ENCODE measurements at places on chromosomes 4 and X.

DNA sequence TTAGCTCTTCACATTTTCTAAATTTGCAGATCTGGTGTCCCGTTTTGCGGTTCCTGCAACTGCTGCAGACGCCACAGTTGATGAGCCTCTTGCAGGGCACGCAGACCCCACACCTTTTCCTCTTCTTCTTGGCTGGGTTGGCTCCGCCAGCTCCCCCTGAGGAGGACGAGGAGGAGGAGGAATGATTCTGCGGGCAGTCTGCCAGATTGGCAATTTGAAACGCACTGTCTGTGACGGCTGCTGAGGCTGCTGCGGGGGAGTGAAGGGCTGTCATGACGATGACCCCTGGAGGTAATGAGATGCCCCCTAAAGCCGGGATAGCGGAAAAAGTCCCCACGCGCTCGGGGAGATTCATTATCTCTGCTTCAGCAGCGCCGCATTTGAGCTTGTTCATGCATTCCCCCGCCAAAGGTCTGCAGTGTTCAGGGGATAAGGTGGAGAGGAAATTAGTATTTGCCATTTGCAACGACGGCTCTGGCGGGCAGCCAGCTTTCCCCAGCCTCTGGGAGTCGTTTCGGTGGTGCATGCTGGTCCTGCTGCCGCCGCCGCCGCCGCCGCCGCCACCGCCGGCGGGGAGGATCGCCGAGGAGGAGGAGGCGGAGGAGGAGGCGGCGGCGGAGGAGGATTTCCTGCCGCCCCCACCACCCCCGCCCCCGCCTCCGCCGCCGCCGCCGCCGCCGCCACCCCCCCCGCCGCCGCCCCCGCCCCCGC is 3.8 kb downstream of the CXXC4 start:
- DNase-seq = peak; percentile 76

- no peak for DNase-seq
These were observed 35.9 kb upstream of the GUCY1B1 start for GRCh38 chr4:155722816-155723499.

DNA sequence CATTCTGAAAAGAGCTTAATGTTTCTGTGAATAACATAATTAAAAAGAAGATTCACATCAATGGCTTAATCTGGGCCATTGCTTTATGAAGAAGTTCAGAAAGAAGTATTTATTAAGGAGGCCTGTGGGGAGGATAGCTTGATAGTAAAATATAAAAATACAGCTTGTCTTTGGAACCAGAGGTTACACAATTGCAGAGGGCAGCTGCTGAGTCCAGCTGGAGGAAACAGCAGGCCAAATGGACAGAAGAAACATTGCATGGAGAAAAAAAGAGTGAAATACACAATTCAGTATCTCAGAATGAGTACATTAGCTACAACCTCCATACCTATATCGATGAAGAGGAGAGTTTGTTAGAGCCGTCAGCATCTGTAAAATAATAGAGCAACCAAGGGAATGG is 148.0 kb upstream of the NPY2R start:
- DNase-seq = no peak

- DNase-seq = no peak
These were observed 171.5 kb downstream of the PCDH18 start for GRCh38 chr4:137360761-137361160.

DNA sequence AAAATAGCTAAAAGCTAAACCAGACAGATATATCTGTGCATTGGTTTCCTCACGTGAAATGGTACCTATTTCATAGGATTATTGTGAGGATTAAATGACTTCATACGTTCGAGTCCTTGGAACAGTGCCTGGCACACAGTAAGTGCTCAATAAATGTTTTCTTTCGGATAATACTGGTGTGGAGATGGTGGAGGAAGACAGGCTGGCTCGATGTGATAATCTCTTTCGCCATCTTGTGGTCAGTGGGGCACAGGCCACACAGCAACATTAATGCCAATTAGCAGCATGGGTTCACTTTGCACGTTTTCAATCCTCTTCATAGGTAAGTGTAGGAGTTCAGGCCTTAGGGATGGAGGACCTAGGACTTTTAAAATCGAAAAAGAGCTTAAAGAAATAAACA is 9.3 kb downstream of the PAGE4 start:
- no peak for DNase-seq

DNA sequence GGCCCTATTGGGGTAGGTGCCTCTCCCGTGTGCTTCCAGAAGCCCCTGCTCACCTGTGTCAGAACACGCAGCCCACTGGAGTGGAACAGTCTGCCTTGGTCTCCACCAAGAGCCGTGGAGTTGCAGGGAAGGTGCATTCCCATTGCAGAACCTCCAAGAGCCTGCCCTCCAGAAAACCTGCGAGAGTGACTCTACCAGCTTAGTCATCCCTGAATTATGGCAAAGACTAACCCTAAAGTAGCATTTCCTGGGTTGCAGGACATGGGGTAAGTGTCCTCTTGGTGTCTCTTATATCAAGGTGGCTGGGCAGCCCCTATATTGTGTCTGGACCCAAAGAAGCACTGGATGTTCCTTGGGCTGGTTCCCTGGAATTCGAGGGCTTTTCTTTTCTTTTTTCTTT is 224.6 kb downstream of the BCOR start:
- DNase-seq = no peak

DNA sequence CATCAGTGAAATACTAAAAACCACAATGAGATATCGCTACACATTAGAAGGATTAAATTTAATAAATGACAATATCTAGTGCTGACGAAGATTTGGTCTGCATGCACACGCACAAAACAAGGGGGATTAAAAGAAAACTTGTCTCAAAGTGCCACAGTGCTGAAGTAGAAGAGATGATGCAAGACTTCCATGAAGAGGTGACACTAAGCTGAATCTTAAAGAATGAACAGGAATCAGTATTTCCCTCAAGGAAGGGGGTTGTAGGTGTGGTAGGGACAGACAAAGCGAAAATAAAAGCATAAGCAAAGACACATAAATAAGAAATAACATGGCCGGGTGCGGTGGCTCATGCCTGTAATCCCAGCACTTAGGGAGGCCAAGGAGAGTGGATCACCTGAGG is 33.5 kb downstream of the CNOT6L start:
- DNase-seq = no peak

Data from substantia nigra (tissue), 51 donors.